Cardiac muscle cell (in vitro differentiated cells and primary cell): ENCODE measurements at places on chromosomes 6 and 20. TPM values are rescaled to one million over a fixed set of nuclear protein-coding genes. Genes with fewer than 3 reads are reported as not detected.

Gene PARD6B
- 15.5 and 20.0 TPM in 2 replicates for total RNA-seq

GRCh38 chr6:12974551-12974950, 258.0 kb downstream of the PHACTR1 start:
- H3K27me3 ChIP-seq: no peaks in the 10 kb centered on the region
- peaks cover 20% of the 10 kb centered on the region for H3K4me1 ChIP-seq
- DNase-seq: no peak
- peak overlapping the region; percentile 90 for H3K27ac ChIP-seq
- no peaks in the 10 kb centered on the region for H3K36me3 ChIP-seq
- H3K4me3 ChIP-seq: no peak overlapping the region

- no peaks in the 10 kb centered on the region for H3K27me3 ChIP-seq
- no peak overlapping the region for H3K4me3 ChIP-seq
- peaks cover 5% of the 10 kb centered on the region for H3K36me3 ChIP-seq
Observed at GRCh38 chr6:166331503-166332415, 10.6 kb downstream of the SFT2D1 start.

DNA sequence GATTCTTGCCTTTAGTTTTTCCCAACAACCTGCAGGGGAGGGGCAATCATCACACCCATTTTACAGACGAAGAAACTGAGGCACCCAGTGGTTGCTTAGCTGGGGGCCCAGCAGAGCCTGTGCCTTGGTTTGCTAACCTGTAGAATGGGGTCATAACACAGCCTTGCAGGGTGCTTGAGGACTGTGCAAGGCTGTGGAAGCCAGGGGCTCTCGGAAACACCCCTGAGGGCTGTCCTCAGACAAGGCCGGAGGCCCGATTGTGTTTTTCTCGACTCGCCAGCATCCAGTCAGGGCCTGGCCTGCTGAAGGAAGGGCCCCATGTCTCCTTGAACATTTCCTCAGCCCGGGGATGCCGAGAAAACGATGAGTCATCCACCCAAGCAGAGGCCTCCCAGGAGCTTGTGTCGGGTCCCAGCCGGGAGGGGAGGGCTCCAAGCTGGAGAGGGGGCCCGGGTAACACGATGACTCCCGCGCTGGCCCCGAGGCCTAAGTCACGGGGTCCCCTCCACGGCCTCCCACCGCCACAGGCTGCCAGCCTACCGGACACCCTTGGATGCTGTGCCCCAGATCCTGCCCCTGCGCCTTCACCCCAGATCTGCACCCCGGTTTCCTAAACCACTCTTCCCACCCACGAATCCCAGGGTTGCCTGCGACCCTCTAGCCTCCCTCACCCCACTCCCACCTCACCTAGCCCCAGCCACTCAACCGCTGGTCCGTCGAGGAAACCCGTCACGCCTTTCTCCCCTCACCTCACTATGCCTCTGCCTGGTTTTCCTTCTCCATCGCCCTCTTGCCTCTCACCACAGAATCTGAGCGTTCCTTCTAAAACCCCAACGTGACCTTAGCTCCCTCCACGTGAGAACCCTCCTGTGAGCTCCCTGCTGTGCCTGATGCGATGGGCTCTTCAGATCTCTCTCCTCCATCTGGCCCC, 10.6 kb downstream of the NOL4L start:
- H3K4me1 ChIP-seq: peaks cover 17% of the 10 kb centered on the region
- no peak overlapping the region for H3K4me3 ChIP-seq
- no peak for DNase-seq
- peak overlapping the region; percentile 21 for H3K27ac ChIP-seq
- no peaks in the 10 kb centered on the region for H3K27me3 ChIP-seq
- H3K36me3 ChIP-seq: no peaks in the 10 kb centered on the region

DNA sequence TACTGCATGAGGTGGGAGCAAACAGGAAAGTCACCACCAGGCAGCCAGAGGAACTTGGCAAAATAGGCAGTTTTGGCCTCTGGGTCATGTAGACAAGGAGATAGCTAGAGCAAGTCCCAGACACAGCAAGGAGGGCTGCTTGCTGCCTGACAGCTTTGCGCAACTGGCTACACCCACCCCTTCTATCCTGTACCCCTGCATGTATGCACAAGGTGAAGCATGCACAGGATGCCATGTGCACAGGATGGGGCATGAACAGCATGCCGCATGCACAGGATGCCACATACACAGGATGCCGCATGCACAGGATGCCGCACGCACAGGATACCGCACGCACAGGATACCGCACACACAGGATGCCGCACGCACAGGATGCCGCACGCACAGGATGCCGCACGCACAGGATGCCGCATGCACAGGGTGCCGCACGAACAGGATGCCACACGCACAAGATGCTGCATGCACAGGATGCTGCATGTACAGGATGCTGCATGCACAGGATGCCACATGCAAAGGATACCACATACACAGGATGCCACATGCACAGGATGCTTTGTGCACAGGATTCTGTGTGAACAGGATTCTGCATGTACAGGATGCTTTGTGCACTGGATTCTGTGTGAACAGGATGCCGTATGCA, 104.9 kb upstream of the IYD start:
- no peak overlapping the region for H3K27ac ChIP-seq
- DNase-seq: no peak
- H3K27me3 ChIP-seq: no peaks in the 10 kb centered on the region
- H3K36me3 ChIP-seq: no peaks in the 10 kb centered on the region
- no peak overlapping the region for H3K4me3 ChIP-seq
- H3K4me1 ChIP-seq: peaks cover 6% of the 10 kb centered on the region

DNA sequence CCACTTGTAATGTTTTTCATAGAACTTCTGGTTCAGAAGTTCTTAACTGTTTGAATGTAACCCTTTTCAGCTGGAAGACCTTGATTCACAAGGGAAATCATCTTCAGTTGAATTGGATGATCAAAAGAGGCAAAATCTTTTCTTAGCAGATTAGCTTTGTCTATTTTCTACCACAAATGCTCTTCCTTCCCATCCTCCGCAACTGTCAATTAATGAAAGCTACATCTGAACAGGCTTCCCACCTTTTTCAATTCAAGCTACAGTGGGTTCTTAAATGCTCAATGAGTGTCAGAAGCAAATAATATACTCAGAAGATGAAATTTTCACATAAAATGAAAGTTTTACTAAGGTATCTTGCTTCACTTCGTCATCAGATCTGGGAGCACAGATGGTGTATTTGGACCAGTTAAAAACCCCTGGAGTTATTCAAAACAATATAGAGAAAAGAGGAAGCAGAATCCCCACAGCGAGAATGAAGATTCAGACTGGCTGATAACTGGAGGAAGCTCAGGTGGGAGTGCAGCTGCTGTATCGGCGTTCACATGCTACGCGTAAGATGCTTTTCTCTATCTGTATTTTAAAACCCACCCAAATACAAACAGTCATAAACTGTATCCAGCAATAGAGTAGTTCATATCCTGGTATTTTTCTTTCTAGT, 19.4 kb downstream of the QRSL1 start:
- no peak overlapping the region for H3K4me3 ChIP-seq
- no peaks in the 10 kb centered on the region for H3K27me3 ChIP-seq
- DNase-seq: no peak
- H3K4me1 ChIP-seq: no peaks in the 10 kb centered on the region
- H3K27ac ChIP-seq: no peak overlapping the region

DNA sequence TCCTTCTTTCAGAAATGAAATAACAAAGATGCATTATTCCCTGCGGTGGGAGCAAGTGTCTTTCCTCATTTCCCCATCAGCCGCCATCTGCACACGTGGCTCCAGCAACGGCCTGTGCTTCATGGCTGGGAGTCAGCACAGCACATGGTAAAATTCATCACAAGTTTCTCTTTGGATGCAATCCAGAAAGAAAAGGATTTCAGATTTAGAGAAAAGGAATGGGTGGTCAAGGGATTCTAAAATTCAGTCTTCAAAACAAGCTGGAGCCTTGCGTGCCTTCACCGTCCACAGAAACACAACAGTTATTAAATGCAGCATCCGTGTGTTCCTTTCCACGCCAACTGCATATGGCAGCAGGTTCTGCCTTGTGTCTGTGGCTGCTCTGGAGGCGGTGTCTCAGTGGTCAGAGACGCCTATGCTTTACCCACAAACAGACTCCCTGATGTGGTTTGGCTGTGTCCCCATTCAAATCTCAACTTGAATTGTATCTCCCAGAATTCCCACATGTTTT, 107.6 kb downstream of the THBS2 start:
- no peaks in the 10 kb centered on the region for H3K36me3 ChIP-seq
- H3K4me1 ChIP-seq: no peaks in the 10 kb centered on the region
- no peak overlapping the region for H3K27ac ChIP-seq
- DNase-seq: peak; percentile 92

GRCh38 chr20:13355411-13355810, 134.3 kb downstream of the ISM1 start:
- H3K27ac ChIP-seq: no peak overlapping the region
- H3K4me3 ChIP-seq: no peak overlapping the region
- DNase-seq: no peak
- no peaks in the 10 kb centered on the region for H3K4me1 ChIP-seq

Gene EDN3
- 0.18 TPM in 1 of 2 replicates, not detected in the other for total RNA-seq

- H3K4me3 ChIP-seq: no peak overlapping the region
- no peaks in the 10 kb centered on the region for H3K27me3 ChIP-seq
- no peaks in the 10 kb centered on the region for H3K36me3 ChIP-seq
- no peak overlapping the region for H3K27ac ChIP-seq
Observed at GRCh38 chr6:84979541-84979940, 215.1 kb upstream of the TBX18 start.

DNA sequence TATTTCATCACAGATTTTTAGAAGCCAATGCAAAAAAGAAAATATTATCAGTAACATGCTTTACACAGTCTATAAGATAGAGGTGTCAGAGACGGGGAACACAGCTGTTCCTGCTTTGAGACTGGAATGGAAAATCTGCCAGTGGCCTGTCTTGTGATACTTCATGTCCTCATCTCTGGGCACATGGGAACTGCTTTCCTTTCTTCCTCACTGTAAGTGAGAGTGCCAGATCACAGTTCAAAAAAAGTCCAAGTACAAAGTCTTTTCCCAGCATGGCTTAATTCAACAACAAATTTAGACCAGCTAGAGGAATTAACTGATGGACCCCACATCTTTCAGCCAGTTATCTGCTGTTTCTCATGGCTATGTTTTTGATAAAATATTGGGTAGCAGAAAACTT, 490.4 kb downstream of the CDKAL1 start:
- no peaks in the 10 kb centered on the region for H3K36me3 ChIP-seq
- H3K27ac ChIP-seq: no peak overlapping the region
- no peak overlapping the region for H3K4me3 ChIP-seq
- peak; percentile 50 for DNase-seq
- H3K27me3 ChIP-seq: no peaks in the 10 kb centered on the region

- peak overlapping the region; percentile 74 for H3K4me3 ChIP-seq
- peak; percentile 41 for DNase-seq
- peaks cover 7% of the 10 kb centered on the region for H3K4me1 ChIP-seq
- H3K36me3 ChIP-seq: no peaks in the 10 kb centered on the region
- peaks cover 92% of the 10 kb centered on the region for H3K27me3 ChIP-seq
Observed at GRCh38 chr6:37696841-37697662, 631 bp downstream of the MDGA1 start.

Gene ADGRG6
- 8.7 and 12.9 TPM in 2 replicates for total RNA-seq

- DNase-seq: no peak
- H3K4me3 ChIP-seq: no peak overlapping the region
- H3K27me3 ChIP-seq: no peaks in the 10 kb centered on the region
- no peak overlapping the region for H3K27ac ChIP-seq
- no peaks in the 10 kb centered on the region for H3K36me3 ChIP-seq
Observed at GRCh38 chr6:38077488-38078030, 258.0 kb downstream of the ZFAND3 start.
